ENCODE measurements at places on chromosomes 1 and 21.

GRCh38 chr1:206609229-206609991 is 2.9 kb downstream of the EIF2D start:
- no peak for DNase-seq

DNA sequence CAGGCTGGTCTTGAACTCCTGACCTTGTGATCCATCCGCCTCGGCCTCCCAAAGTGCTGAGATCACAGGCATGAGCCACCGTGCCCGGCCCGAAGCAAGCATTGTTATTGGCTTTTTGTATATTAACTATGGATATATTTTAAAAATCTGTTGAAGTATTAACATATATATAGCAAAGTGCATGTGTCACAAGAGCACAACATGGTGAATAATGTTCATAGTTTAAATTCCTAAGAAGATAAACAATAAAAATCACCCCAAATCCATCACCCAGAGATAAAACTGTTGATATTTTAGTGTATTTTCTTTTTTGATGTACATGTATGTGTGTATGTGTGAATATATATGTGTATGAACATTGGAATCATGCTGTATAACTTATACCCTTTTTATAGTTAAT is 9.1 kb upstream of the FOXE3 start:
- no peak for DNase-seq

GRCh38 chr1:59552007-59552406 is 255.1 kb downstream of the FGGY start:
- no peak for DNase-seq

- DNase-seq, result no peak
These were observed 28.2 kb downstream of the RNF220 start for GRCh38 chr1:44433209-44433608.

DNA sequence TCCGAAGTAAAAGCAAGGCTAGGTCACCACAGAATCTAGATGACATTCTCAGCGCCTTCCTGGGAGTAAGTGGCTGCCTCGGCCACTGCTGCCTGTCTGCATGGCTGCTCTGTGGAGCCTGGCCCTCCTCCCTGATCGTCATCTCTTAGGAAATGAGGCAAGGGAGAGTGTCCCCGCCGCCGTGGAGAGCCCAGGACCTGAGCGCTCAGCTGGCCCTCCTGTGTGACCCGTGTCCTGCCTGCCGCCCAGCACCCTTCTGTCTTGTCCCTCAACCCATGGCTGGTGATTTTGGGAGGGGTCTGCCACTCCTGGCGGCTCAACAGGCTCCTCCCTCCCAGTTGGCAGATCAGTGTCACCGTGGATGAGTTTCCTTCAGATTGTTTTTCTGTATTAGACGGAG is 156.4 kb upstream of the COL6A1 start:
- DNase-seq, result no peak

DNA sequence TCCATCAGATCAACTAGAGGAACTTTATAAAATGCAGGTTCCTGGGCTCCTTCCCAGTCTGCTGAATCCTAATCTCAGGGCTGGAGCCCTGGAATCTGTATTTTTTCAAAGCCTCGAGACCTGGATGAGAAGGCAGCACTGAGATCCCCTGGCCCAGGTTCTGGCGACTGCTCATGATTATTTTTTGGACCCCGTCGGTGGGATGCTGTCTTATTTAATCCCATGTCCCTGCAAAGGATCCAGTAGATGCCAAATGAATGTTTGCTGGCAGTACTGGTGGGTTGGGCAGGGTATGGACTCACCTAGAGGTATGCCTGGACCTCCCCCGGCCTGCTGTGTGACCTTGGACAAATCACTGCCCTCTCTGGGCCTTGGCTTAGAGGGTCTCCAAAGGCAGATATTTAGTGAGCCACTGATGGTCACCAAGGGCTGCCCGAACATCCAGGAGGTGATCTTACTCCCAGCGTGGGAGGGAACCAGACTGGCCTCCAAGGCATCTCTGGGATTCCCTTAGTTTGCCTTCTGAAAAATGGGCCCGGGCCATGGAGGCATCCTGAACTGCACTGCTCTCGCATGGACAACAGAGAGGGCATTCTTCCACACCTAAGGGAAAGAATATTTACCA is 91.6 kb upstream of the RUNX3 start:
- no peak for DNase-seq

- no peak for DNase-seq
These were observed 4.1 kb downstream of the SH3BP5L start for GRCh38 chr1:248821641-248822040.

DNA sequence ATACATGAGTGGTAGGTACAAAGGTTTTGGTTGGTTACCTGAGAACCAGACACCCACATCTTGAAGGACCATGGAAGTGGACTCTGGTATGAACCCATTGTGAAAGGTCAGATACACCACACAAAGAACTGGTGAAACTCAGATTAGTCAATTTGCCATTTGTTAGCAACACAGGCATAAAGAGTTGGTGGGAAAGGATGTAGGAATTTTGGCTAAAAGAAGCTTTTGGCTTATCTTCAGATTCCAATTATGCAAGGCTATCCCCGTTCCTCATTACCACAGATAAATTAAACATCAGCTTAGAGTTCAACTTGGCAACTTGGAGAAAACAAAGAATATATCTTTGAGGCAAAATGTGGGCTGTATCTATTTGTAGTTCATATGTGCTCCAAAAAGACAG is 87.0 kb upstream of the IRF2BP2 start:
- no peak for DNase-seq

- DNase-seq, result no peak
These were observed 32.5 kb upstream of the ASPM start for GRCh38 chr1:197178998-197179397.

All from activated CD8-positive, alpha-beta memory T cell treated with anti-CD3 and anti-CD28 coated beads for 1 hour (primary cell).